ENCODE measurements at places on chromosomes 3 and 15.

- DNase-seq, result no peak
These were observed 402.1 kb downstream of the CADM2 start for GRCh38 chr3:85360742-85361387.

- DNase-seq, result no peak
These were observed 121.1 kb upstream of the ACP3 start for GRCh38 chr3:132196113-132196512.

DNA sequence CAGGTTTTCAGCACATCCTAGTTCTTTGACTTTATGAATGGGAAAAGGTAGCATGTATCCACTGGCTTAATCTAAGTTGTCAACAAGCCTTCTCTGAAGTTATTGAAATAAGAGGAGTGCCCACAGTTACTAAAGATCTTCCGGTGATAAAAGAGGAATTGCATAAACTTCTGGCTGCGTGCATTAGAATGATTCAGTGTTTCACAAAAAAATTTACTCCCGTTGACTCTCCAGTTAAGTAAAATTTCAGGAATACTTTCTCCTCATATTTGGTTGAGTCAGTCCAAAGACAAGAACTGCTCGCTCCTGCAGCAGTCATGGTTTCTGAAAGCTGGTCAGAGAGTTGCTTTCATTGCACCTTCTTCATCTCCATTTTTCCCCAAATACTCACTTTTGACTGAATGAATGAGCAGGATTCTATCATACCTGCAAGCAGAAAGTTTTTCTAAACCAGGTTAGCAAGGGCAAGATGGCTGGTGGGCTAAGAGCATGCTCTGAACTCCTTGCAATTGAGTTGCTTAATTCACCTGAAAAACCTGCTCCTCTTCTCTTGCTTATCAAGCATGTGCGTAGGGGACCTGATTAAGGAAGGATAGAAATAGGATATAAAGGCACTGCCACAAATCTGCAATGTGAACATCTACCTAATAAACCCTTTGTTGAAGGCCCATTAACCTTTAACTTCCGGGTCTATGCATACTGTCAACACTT is 64.2 kb upstream of the TIMP4 start:
- no peak for DNase-seq

DNA sequence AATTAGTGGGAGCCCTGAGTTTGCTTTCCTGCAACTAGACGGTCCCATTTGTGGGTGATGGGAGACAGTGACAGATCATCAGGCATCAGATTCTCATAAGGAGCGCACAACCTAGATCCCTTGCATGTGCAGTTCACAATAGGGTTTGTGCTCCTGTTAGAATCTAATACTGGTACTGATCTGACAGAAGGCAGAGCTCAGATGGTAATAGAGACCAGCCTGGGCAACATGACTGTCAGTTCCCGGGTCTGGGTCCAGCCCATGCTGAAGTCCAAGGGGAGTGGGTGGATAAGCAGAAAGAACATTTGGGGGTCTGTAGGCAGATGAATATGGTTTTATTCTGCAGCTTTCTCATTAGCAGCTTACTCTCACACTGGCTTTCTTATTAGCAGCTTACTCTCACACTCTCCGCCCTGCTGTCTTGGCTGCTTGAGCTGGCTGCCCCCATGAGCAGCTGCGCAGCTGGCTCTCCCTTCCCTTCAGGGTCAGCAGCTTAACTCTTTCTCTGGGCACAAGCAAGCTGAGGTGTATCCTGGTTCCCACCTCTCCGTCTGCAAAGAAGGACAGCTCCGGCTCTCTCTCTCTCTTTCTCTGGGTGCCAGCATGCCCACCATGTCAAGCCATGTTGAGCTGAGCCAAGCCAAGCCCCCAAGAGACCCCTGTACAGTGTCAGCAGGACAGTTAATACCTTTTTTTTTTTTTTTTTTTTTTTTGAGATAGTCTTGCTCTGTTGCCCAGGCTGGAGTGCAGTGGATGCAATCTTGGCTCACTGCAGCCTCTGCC is 46.5 kb downstream of the KLHDC8B start:
- DNase-seq, result no peak

DNA sequence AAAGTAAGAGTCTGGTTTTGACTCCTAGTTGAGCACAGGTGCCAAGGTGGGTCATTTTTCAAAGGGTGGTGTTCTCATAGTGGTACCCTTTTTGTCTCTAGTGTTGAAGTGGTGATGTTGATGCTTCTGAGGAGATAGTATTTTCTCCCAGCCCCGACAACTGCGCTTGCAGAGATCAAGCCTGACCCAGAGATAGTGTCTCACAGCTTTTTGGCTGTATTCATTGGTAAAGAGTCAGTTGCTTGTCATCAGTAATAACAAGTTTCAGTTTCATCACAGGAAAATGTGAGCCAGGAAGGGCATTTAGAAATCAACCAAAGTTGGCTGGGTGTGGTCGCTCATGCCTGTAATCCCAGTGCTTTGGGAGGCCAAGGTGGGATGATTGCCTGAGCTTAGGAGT is 139.3 kb downstream of the NFKBIZ start:
- no peak for DNase-seq

- DNase-seq, result no peak
These were observed at the start of gene MYRIP for GRCh38 chr3:39809181-39809994. Gene MYRIP (plus strand): TSS chr3:39809609. CDS start chr3:39900817, 91,208 bp downstream.

DNA sequence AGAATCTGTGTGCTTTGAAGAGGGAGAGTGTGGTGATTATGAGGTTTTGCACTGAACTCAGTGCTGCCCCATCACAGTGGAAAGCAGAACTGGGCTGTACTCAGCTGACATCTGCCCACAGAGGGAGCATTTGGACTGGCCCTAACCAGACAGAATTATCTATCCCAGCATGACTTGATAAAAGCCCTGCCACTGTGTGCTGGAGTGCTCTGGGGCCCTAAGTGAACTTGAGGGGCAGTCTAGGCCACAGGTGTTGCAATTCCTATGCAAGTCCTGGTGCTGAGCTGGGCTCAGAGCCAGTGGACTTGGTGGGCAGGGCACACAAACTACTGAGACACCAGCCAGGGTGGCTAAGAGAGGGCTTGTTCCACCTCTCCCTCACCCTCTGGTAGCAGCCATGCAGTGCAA is 269.2 kb upstream of the CTNNB1 start:
- DNase-seq, result no peak

GRCh38 chr3:133292296-133292695 is 107.6 kb upstream of the BFSP2 start:
- DNase-seq, result no peak

DNA sequence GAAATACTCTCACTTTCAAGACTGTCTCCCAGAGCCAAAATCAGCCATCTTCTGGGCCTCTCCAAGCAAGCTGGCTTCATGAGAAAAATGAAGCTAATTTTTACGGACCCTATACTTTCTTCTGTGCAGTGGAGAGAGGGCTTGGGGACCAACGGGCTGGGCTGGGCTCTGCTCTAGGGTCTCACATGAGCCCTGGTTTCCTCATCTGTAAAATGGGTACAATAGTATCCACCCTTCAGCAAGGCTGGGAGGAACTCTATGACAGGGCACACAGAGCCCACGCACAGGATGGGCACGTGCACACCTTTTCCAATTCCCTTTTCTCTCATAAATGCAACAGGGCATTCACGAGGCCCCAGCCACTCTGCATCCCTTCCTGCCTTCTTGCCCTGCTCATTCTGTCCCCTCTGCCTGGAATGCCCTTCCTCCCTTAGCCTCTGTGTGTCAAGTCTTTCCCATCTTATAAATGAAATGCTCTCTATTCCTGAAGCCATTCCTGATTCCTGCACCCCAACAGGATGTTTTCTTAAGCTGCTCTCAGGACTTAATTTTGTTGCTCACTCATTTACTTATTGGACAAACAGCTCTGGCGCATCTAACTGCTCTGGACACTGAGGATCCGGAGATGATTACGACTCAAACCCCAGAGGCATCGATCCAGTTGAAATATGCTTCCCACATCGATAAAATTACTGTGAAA is 32.9 kb upstream of the SEC13 start:
- DNase-seq, result no peak

- DNase-seq, result no peak
These were observed 7.6 kb downstream of the ICE2 start for GRCh38 chr15:60471314-60471713.

DNA sequence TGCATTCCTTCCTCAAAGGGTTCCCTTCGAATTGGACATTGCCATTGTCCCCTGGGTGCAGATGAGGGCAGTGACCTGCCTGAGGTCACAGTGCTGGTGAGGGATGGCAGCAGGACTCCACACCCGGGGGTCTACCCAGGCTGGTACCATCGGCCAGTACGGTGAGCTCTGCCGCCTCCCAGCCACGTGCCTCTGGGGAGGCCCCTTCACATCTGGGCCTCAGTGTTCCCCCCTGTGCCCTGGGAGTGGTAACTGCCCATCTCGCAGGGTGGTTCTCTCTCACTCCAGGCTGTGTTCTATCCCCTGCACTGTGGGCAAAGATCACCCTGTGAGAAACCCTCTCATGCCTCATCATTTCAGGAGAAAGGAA is 99.4 kb upstream of the IQSEC1 start:
- DNase-seq, result no peak

GRCh38 chr15:71708741-71709140 is 101.6 kb upstream of the NR2E3 start:
- DNase-seq, result no peak

- no peak for DNase-seq
These were observed 237.9 kb downstream of the ADAMTS17 start for GRCh38 chr15:100103828-100104227.

DNA sequence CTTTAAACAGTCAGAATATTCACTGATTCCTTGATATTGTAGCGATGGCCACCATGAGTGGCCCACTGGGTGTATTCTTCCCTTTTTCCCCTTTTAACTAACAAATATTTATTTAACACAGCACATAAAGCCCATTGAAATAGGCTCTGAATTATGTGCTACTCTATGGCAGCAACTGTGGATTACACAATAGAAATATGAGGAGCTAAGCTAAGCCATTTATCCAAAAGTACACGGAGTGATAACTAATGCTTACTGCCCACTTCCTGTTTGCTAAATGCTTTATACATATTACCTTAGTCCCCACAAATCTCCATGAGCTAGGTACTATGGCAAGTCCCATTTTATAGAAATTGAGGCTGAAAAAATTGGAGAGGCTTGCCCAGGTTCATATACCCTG is 17.9 kb downstream of the ILDR1 start:
- DNase-seq, result no peak

DNA sequence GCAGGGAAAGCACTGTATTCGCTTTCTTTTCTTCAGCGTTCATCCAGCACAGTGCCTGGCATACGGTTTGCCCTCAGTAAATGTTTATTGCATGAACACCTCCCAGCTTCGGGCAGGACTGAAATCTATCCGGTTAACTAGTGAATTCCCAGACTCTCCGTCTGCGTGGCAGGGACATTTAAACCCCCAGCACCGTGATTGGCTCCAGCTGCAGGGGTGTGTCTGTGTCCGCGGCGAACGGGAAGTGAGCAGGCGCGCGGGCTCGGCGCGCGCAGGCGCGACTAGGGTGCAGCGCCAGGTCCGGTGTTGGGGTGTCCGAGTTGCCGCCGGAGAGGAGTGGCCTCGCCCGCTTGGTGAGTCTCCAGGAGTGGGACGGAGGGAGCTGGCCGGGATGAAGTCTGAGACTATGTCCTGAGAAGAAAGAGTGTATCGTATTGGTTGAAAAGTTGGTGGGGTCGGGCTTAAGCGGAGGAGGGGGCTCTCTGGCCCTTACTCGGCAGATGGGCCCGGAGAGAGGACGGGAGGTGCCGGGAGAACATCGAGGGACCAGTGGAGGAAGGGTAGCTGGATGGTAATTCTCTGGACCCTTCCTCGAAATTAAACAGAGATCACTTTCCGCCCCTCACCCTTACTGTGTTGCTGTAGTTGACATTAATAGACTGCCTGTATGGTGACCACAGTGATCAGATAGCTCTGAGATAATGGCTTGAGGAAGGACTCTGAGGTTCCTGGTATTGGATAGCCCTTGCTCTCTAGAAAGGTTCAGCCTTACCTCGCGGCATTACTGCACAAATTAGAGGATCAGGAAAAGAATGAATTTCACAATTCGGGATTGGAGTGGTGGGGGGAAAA is at the start of gene SNAP23:
TSS of gene SNAP23 (plus strand) at position 274 of the 852 bp plus-strand sequence. CDS start 16,213 bp downstream, outside the sequence.
- DNase-seq, result peak; percentile 85

DNA sequence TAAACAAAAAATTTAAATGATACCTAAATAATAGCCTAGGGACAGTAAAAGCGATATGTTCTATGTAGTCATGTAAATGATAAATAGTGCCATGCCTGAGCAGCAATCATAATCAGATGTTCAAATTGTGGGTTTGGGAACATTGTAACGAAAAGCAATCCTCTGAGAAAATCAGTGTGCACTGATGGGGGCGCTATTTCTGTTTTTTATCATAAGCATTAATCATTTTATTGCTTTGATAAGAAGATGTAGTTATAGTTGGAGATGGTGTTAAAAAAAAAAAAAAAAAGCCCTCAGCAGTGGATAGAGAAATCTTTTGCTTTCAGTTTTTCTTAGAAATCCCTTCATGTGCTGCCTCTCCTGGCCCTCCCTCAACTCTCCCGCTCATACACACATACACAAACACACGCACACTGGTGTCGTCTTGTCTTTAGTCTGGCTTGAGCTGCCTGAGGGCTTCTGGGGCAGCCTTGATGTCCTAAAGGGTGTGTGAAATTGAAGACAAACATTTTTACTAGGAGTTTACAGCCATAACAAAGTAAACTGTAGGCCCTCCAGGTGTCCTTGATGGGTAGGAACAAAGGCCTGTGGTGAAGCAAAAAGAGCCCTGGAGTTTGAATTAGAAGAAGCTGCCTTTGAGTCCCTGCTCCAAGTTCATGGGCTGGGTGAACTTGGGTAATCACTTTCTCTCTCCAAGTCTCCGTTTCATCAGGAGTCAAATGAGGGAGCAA is 428.1 kb downstream of the SOX2 start:
- DNase-seq, result no peak

DNA sequence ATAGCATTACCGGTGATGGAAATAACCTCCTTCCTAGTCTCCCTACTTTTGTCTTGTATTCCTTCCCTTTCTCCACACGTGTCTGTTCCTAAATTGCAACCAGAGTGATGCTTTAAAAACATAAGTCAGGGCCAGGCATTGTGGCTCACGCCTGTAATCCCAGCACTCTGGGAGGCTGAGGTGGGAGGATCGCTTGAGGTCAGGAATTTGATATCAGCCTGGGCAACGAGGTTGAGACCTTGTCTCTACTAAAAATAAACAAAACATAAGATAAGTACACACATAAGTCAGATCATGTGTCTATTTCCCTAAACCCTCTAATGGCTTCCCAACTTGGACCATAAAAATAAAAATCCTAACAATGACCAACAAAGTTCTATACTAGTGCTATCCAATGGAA is 18.4 kb downstream of the ARMC8 start:
- no peak for DNase-seq

DNA sequence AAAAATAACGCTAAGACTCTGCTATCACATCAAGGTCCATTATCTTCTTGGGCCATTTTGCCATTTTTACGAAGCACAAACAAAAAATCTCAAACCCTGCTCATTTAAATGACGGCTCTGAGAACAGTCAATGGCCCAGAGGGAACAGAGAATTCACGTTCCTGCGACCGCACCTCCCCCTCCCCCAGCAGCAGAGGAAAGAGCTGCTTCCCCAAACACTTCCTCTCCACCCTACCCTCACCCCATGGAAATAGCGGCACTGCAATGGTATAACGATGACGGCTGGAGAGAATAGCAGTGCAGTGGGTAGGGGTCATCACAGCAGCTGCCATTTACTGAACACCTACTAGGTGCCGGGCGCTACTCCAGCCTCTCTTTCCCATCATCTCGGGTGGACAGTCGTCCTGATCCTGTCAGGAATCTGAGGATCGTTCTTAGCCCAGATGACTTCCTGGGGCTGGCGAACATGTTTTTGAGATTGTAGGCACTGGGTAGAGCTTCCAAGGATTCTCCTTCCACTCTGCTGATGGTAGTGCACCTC is 113.3 kb downstream of the IQSEC1 start:
- no peak for DNase-seq

- DNase-seq, result no peak
These were observed 63.4 kb upstream of the CSPG4 start for GRCh38 chr15:75776065-75776423.

GRCh38 chr3:45106874-45107273 is 39.3 kb downstream of the CDCP1 start:
- DNase-seq, result no peak

Data from activated CD4-positive, CD25-positive, alpha-beta regulatory T cell treated with anti-CD3 and anti-CD28 coated beads, Interleukin-2, amount 50 U/mL, for 72 hours (primary cell).